GM23338 (cell line): ENCODE measurements at places on chromosomes 12 and 14. TPM values are rescaled to one million over a fixed set of nuclear protein-coding genes. Genes with fewer than 3 reads are reported as not detected.

Gene TDP1
- 49.8 and 63.6 TPM in 2 replicates for total RNA-seq

DNA sequence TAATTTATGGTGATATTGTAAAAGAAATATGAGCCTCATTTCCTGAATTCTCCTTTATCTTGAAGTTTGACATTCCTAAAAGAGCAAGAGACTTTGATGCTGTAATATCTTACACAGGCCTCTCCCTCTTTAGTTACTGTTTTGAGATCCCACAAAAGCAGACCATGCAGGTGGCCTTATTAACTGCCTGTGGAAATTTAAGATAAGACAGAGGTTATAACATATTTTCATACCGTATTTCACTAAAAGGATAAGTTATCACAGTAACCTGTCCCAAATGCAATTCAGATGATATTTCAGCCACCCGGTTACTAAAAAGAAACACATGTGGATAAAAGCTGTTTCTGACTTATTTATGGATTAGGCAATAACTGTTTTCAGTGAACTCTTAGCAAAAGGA is 150.1 kb downstream of the NAV3 start:
- H3K36me3 ChIP-seq = no peaks in the 10 kb centered on the region
- no peaks in the 10 kb centered on the region for H3K4me1 ChIP-seq
- no peak overlapping the region for H3K4me3 ChIP-seq
- no peaks in the 10 kb centered on the region for H3K27me3 ChIP-seq

DNA sequence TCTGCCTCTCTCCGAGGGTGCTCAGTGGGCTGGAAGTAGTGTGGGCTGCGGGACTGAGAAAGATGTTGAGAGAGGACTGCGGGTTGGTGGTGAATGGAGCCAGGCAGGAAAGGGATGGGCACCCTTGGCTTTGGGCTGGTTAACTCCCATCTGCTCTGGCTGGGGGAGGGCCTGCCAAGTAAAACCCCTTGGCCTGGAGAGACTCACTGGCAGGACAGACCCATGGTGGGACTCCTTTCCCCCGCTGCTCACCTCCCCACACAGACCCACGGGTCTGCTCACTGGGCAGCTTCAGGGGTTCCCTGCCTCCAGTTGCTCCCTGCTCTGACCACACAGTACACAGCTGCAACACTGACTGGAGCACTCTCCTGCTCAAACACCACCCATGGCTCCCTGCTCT is 54.1 kb downstream of the KRT80 start:
- no peak for DNase-seq
- no peak overlapping the region for H3K27ac ChIP-seq
- H3K4me1 ChIP-seq = no peaks in the 10 kb centered on the region

GRCh38 chr12:47992776-47993175 is 11.5 kb downstream of the COL2A1 start:
- DNase-seq = no peak
- H3K27me3 ChIP-seq = peaks cover 26% of the 10 kb centered on the region
- H3K36me3 ChIP-seq = no peaks in the 10 kb centered on the region
- peaks cover 4% of the 10 kb centered on the region; the same call in 1 of the 2 replicates for H3K4me1 ChIP-seq
- H3K27ac ChIP-seq = no peak overlapping the region
- H3K4me3 ChIP-seq = no peak overlapping the region

DNA sequence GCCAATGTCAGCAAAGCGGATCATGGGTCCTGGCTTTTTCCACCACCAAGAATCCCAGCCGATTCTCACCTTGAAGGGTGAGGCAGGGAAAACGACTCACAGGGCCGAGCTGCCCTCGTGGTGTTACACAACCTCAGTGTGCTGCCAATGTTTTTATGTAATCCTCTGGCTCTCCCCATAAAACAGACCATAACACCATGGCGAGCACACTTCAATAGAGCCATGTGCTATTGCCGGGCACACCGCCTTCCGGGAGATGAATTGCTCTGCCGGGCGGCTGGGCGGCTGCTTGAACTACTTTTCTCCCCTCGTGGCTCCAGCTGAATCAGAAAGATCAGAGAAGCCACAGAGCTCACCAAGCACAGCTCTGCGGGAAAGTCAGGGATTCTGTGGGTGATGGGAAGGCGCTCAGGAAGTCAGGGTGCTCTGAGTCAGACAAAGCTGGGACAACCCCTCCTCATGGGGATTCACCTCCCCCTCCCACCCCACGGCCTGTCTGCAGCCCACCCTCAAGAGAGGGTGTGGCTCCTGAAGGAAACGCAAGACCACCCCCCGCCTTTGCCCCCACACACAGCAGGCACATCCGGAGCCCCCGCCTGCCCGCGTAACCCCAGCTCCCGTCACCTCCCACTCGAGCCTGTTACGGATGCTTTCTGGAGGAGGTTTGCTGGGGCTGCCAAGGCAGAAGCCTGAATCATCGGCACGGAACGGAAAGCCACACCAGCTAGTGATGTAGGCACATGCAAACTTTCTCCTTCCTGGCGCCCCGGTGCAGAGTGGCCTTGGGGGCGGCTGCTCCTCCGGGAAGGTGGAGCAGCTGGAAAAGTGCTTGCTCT is 1.8 kb downstream of the GALNT9 start:
- H3K36me3 ChIP-seq = no peaks in the 10 kb centered on the region
- H3K4me3 ChIP-seq = no peak overlapping the region
- H3K27me3 ChIP-seq = peaks cover 33% of the 10 kb centered on the region
- H3K4me1 ChIP-seq = no peaks in the 10 kb centered on the region
- H3K27ac ChIP-seq = no peak overlapping the region
- DNase-seq = no peak

DNA sequence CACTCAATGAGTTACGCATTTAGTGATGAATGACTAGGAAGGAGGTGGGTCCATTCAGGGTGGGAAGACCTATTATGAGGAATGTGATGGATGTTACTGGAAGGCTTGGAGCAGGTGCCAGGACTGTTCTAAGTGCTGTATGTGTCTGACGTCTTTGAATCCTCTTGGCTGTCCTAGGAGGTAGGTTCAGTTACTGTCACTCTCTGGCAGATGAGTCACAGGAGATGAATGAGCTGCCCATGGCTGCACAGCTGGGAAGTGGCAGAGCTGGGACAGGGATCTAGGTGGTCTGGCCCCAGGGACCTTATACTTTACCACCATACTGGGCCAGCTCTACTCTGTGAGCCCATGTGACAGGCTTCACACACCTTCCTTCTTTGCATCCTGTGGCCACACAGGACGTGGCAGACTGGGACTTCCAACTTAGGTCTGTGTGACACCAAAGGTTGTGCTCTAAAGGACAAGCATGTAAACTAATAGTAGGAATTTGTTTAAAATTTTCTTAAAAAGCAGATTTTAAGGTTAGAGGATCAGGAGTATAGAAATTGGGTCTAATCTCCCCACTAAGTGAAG is 24.0 kb downstream of the TCTN1 start:
- H3K4me1 ChIP-seq = no peaks in the 10 kb centered on the region
- H3K36me3 ChIP-seq = no peaks in the 10 kb centered on the region
- H3K4me3 ChIP-seq = no peak overlapping the region
- no peak overlapping the region for H3K27ac ChIP-seq
- no peak for DNase-seq

DNA sequence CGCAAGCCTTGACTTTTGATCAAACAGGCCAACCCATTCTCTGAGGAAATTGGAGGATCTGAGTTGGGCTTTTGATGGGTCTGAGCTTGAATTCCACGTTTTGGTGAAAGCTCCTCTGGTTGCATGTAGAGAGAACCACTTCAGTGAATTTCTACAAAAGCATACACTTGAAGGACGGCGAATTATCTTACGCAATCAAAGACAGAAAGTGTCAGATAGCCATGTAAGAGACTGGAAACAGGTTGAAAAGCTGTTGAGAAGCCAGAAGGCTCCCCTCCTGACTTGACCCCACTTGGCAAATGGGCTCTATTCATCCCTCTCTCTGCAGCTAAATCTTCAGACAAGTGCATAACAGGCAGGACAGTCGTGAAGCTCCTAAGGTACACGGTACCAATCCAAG is 809.1 kb downstream of the BCL11B start:
- H3K4me1 ChIP-seq = no peaks in the 10 kb centered on the region
- H3K4me3 ChIP-seq = no peak overlapping the region
- DNase-seq = no peak

DNA sequence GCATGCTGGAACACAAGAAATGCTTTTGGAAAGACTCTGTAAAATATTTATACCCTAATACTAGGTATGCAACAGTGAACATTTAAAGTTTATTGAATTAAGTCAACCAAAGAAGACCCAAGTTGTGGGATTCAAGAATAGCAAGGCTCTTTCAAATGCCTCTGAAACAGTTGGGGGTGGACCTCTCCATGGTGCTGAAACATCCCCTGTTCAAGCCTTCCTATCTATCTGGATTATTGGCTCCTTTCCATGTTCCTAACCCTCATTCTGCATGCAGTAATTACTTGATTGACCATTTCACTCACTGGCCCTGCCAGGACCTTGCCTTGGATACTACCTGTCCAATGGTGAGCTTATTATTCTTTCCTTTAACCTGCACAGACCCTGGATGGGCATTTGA is 349.7 kb downstream of the NRXN3 start:
- peak; percentile 73 for DNase-seq
- H3K4me3 ChIP-seq = no peak overlapping the region
- no peaks in the 10 kb centered on the region for H3K27me3 ChIP-seq
- no peak overlapping the region for H3K27ac ChIP-seq

- H3K27ac ChIP-seq = no peak overlapping the region
- H3K36me3 ChIP-seq = no peaks in the 10 kb centered on the region
- H3K27me3 ChIP-seq = no peaks in the 10 kb centered on the region
- H3K4me3 ChIP-seq = no peak overlapping the region
- H3K4me1 ChIP-seq = no peaks in the 10 kb centered on the region
These were observed 38.0 kb downstream of the LGR5 start for GRCh38 chr12:71477609-71478008.
